ENCODE measurements at places on chromosomes 4 and X. TPM values are rescaled to one million over a fixed set of nuclear protein-coding genes. Genes with fewer than 3 reads are reported as not detected.

BRS3 gene
- total RNA-seq, result not detected

GPRASP3 gene
- 24.7 TPM for total RNA-seq

SH3TC1 gene
- 13.4 TPM for total RNA-seq

MGAT4D gene
- not detected for total RNA-seq

PRPS2 gene
- total RNA-seq, result 13.4 TPM

HSFX4 gene
- total RNA-seq, result not detected

CITED1 gene
- total RNA-seq, result 4.6 TPM

SCRG1 gene
- 0.60 TPM for total RNA-seq

GPR50 gene
- total RNA-seq, result not detected

IL1RAPL1 gene
- 9.1 TPM for total RNA-seq

CD38 gene
- 2.5 TPM for total RNA-seq

TMPRSS11D gene
- total RNA-seq, result 0.71 TPM

TEX13D gene
- not detected for total RNA-seq

UCP1 gene
- total RNA-seq, result 0.33 TPM

ZMAT1 gene
- total RNA-seq, result 32.4 TPM

OTC gene
- total RNA-seq, result not detected

SLC2A9 gene
- 6.4 TPM for total RNA-seq

CLCN4 gene
- total RNA-seq, result 53.7 TPM

ARMCX4 gene
- total RNA-seq, result 23.3 TPM

LEF1 gene
- total RNA-seq, result 19.6 TPM

ZAR1 gene
- 0.44 TPM for total RNA-seq

FHIP1A gene
- 32.1 TPM for total RNA-seq

ADH1A gene
- not detected for total RNA-seq

SORBS2 gene
- total RNA-seq, result 185 TPM

SLC6A14 gene
- 0.99 TPM for total RNA-seq

UGT2A1 gene
- total RNA-seq, result not detected

PPARGC1A gene
- 40.5 TPM for total RNA-seq

GAGE13 gene
- total RNA-seq, result not detected

ZFX gene
- 128 TPM for total RNA-seq

SFRP2 gene
- 103 TPM for total RNA-seq

FGD1 gene
- total RNA-seq, result 15.0 TPM

SSX2B gene
- total RNA-seq, result not detected

AGTR2 gene
- 4.5 TPM for total RNA-seq

CHRDL1 gene
- 36.6 TPM for total RNA-seq

RAB40AL gene
- 2.1 TPM for total RNA-seq

PCSK1N gene
- total RNA-seq, result 46.4 TPM

BRCC3 gene
- total RNA-seq, result 18.5 TPM

MAGEB17 gene
- total RNA-seq, result not detected

UGT2B28 gene
- total RNA-seq, result not detected

P2RY10 gene
- 0.22 TPM for total RNA-seq

HSFX2 gene
- total RNA-seq, result not detected

ESX1 gene
- total RNA-seq, result not detected

HS3ST1 gene
- 2.3 TPM for total RNA-seq

G6PD gene
- 33.1 TPM for total RNA-seq

XK gene
- total RNA-seq, result 5.8 TPM

RTL3 gene
- 0.16 TPM for total RNA-seq

SYNPO2 gene
- 66.4 TPM for total RNA-seq

RBM10 gene
- total RNA-seq, result 47.9 TPM

VCX gene
- not detected for total RNA-seq

IGSF1 gene
- total RNA-seq, result 8.0 TPM

SPANXA2 gene
- not detected for total RNA-seq

TLR6 gene
- total RNA-seq, result 2.0 TPM

ADH1C gene
- 1.3 TPM for total RNA-seq

PNMA3 gene
- 11.4 TPM for total RNA-seq

GIMD1 gene
- 0.49 TPM for total RNA-seq

CCDC149 gene
- 28.0 TPM for total RNA-seq

ERCC6L gene
- 2.7 TPM for total RNA-seq
